ENCODE measurements at places on chromosomes 7 and 10.

- DNase-seq: no peak
These were observed 140.4 kb upstream of the MAGI2 start for GRCh38 chr7:79593866-79594301.

DNA sequence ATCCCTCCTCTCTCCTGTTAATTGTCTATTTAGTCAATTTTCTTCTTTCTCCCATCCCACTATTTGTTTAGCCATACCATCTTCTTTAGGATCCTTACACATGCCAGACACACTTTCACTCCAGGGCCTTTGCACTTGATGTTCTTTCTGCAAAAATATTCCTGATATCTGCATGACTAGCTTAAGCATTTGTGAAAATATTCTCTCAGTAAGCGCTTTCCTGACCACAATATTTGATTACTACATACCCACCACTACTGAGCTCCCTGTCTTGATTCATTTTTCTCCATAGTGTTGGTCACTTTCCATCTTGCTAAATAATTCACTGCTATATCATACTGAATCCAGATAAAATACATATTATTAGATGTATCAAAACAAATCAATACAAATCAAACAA lies 75.1 kb downstream of the SEMA3D start:
- DNase-seq: no peak

DNA sequence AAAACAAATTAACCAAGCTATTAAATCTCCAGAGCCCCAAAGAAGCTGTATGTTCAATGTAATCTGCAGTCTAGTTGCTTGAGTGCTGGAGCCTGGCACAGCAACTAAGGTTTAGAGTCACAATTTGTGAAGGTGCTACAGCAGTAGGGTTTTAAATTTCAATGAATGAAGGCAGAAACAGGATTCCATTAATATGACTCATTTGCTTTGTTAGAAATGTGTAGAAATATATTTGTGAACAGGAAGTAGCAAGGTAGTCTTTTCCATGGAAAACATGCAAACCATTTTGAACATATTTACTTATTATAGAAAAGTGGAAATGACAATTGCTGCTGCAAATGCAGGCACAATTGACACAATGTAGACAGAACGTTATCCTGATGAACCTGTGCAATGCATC lies 149.0 kb upstream of the STEAP4 start:
- DNase-seq: no peak

DNA sequence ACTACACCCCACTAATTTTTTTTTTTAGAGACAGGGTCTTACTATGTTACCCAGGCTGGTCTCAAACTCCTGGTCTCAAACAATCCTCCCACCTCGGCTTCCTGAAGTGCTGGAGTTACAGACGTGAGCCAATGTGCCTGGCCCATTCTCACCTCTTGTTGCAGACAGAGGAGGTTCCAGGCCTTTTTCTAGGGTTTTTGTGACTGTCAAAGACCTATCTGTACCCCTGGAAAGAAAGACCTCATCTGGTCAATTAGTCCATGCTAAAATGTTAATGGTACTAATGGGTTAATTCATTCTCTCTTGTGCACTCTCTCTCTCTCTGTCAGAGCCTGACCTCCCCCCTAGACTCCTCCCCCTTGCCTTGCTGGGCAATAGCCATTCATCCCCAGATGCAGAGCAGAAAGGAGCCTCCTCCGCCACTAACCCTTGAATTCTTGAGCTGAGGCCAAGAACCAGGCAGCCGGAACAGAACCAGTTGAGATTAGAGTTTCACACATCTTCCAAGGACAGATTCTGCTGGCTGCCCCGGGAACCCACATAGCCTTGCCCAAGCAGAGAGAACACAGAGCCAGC lies 209.7 kb downstream of the SKIDA1 start:
- no peak for DNase-seq

- no peak for DNase-seq
These were observed 107.1 kb upstream of the FAM20C start for GRCh38 chr7:85074-85882.

- no peak for DNase-seq
These were observed 8.4 kb downstream of the ALDH18A1 start for GRCh38 chr10:95648138-95648537.

DNA sequence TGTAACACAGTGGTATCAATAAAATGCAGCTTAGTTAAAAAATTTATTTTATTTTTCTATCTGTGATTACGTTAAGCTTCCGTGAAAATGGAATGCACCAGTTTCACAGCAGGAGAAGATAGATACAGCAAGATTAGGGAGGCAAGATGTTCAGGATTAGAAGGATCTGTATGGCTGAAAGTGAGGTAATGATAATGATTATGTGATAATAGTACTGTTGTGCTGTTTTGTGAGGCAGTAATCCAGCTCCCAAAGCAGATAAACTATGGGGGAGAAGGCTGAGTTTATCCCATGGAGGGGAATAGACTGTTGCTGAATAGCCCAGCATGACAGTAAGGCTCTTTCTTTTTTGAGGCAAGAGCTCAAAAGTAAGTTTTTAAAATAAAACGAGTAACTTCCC lies 216.1 kb upstream of the PRPS1L1 start:
- DNase-seq: no peak

GRCh38 chr7:151152643-151153513 lies 14.6 kb downstream of the GBX1 start:
- DNase-seq: no peak

DNA sequence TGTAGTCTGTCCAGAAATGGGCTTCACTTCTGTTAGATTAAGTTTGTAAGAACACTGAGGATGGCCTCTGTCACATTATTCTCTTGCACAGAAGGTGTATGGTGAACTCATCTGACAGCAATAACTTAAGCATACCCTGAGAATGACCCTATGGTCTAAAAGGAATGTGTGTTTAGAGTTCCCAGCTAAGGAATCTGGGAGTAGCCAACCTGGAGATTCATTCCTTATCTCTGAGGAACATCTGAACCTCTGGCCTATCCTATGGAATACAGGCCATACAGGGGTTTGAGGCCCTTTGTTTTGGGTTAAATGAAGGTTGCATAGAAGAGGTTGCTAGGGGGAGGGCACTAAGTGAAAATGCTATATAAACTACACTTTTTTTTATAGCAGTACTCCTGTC lies 41.4 kb downstream of the LAMB4 start:
- DNase-seq: no peak

DNA sequence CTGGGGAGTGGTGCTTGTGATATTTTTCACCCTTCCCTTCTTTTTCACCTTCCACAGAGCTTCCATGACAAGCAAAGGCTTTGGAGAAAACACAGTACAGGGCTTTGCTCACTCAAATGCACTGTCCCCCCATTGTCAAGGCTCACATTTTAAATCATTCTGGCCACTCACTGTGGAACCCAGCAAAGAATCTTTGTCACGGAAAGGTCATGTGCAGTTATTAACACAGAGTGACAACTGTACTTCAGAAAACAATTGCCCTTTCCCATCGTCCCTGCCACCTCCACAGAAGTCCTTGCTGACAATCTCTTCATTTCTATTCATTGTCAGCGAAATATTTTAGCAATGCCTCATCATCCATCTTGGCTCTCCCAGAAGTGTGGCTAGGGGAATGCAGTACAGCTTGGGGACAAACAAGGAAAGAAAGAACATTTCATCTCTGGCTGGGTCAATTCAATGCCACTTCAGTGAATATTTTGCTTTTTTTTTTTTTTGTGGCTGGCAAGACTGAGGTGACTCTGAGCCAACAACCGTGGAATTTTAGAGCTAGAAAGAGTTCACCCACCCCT lies 851.0 kb downstream of the KCNMA1 start:
- DNase-seq: no peak

DNA sequence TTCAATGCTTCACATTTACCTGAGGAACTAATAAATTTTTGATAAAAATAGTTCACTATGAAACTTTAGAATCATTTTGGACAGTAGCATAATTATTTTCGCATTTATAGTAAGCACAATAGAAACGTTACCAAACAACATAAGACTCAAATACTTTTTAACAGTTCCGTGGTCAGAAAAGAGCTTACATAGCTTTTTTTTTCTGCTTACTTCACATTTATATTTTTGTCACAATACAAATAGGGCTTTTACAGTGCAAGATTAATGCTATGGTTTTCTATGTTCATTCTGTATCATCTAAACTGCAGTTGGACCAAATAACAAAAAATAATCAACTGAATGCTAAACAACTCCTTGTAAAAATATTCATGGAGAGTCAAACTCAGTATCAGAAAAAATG lies 26.5 kb upstream of the RHOBTB1 start:
- no peak for DNase-seq

- DNase-seq: no peak
These were observed 47.5 kb downstream of the BMPER start for GRCh38 chr7:33952824-33953223.

- DNase-seq: no peak
These were observed 83.0 kb downstream of the PARD3 start for GRCh38 chr10:34731885-34732701.

GRCh38 chr7:37027557-37028341 lies 303.5 kb upstream of the AOAH start:
- DNase-seq: no peak

DNA sequence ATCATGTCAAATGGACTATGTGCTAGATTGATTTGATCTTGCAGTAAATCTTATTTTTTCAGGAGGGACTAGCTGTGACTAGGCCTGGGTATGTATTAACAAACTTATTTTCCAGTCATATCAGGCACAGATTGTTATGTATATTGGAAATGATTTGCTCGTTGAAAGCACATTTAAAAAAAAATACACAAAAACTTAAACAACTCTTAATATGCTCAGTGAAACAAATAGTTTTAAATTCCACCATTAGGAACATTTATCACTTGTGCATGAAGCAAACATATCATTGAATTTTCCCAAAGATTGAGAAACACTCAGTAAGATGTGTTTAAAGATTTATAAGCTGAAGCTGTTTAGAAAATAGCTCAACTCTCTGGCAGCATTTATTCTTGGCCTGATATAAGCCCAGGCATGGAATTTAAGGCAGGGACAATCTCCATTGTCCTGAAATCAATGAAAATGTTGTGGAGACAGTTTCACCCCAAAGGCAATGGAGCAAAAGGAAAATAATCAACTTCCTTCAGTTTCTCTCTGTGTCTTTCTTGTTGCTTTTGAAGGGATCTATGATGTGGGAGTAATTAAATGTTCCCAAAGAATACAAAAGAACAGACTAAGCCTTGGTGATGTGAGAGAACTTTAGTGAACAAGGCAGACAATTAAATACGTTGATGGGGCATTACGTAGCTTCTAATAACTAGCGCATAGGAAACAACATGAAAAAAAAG lies 250.3 kb downstream of the GPR37 start:
- peak; percentile 11 for DNase-seq

- DNase-seq: no peak
These were observed 264.0 kb downstream of the TCERG1L start for GRCh38 chr10:131047501-131047900.

DNA sequence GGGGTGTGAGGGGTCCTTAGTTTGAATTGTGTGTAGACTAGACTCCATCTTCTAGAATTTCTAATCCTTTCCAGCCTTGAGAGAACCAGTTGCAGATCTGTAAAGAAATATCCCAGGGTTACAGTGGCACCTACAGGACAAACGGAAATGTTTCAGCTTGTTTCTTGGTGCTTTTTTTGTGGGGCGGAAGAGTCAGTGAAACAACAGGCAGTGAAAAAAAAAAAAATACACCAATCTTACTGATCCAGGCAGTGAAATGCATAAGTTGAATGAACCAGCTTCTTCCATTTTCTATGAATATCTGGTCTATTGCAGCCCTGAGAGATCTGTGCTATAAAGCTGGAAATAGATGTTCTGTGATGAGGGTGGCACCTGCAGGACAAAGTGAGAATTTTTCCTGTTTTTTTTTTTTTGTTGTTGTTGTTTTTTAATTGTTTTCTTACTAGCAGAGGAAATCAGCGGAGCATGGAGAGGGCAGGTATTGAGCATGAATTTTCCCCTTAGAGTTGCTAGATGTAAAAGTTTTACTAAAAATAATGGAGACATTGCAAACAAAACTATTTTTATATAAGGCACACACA lies 81.9 kb upstream of the DYNC1I1 start:
- peak; percentile 60 for DNase-seq

DNA sequence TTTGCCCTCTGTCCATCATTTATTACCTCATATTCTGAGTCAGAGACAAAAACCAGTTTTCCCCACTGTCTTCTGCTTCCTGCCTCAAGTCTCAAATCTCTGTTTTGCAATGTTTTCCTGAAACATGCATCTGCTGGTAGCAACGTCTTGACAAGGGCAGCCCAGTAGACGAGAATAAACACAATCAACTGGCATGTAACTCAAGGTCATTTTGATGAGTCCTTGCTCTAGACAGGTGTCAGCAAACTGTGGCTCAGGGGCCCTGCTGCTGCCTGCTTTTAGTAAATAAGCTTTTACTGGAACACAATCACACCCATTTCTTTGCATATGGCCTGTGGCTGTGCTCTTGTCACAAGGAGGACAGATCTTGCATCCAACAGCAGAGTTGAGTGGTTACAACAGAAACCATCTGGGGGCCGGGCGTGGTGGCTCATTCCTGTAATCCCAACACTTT lies 59.8 kb downstream of the ITIH5 start:
- no peak for DNase-seq

GRCh38 chr7:10022957-10023356 lies 950.7 kb upstream of the PHF14 start:
- peak; percentile 38 for DNase-seq

- no peak for DNase-seq
These were observed 13.2 kb upstream of the CREB3L2 start for GRCh38 chr7:138015096-138015495.

- no peak for DNase-seq
These were observed 72.4 kb downstream of the ABCC2 start for GRCh38 chr10:99854860-99855259.

DNA sequence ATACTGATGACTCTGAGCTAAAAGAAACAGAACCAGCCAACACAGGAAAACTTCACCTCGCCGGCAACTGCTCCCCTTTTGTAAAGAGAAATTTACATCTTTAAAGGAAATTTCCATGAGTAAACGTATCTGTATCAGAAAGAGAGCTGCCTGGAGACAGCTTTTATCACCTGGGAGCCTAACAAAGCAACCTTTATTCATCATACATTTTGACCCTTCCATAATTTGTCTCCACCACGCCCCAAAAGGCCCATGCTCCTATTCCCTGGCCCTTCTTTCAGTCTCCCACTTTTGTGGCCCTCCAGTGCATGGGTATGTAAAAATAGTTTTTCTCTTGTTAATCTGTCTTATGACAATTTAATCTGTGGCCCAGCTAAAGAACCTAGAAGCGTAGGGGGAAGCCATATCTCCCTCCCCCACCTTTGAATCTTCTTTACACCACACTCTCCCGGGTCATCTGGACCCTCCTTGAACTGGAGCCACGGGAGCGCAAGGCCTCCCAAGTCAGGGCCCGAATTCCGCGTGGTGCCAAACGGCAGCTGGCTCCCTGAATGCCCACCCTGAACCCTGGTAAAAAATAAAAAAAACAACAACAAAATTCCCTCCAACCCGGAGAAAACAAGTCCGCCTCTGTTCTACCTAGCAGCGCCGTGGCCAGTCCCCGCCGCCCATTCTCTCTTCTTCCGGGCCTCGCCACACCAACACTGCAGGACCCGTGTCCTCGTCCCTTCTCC lies 15.4 kb upstream of the FKBP9 start:
- no peak for DNase-seq

Measured in hippocampal formation (tissue), 2 donors.